ENCODE measurements at places on chromosomes 5 and 9.
A peak's percentile ranks its signal among the peaks of the same experiment; 100 is the strongest.

GRCh38 chr9:90799271-90799852, 2.3 kb upstream of the SYK start:
- DNase-seq: no peak

GRCh38 chr5:175542232-175542965, 64.0 kb downstream of the SFXN1 start:
- DNase-seq: peak; percentile 58

GRCh38 chr9:101604296-101604695, 9.5 kb upstream of the PPP3R2 start:
- no peak for DNase-seq

DNA sequence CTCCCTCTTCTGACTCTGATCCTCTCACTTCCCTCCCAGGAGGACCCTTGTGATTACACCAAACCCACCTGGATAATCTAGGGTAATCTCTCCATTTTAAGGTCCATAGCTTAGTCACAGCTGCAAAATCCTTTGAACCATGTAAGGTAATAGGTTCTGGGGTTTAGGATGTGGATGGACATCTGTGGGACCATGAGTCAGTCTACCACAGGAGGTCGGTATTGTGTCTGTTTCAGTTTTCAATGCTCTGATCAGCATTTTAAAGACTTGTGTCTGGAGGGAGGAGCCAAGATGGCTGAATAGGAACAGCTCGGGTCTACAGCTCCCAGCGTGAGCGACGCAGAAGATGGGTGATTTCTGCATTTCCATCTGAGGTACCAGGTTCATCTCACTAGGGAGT, 112.6 kb downstream of the CAVIN4 start:
- no peak for DNase-seq

- DNase-seq: peak; percentile 25
Observed at GRCh38 chr5:120464627-120465435, 731 bp downstream of the PRR16 start.

DNA sequence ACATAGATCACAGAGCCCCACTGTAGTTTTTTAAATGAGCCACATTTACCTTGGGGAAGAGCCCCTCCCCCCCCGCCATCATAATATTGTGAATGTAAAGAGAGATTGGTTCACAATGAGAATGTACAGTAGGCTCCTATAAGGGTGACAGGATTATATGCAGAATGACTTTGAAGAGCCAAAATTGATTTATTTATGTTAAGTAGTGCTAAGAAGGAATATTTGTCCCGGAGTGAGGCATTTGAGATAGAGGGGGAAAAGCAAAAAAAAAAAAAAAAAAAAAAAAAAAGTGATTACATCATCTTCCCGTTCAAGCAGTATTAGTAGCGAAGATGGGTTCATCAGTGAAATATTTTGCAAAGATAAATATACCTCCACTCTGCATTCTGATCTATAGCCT, 73.9 kb downstream of the PIK3R1 start:
- no peak for DNase-seq

- no peak for DNase-seq
Observed at GRCh38 chr9:115593587-115594091, 475.7 kb upstream of the TNC start.

GRCh38 chr5:147223948-147224791, 10.7 kb upstream of the STK32A start:
- DNase-seq: no peak

GRCh38 chr9:36991516-36992134, 42.4 kb downstream of the PAX5 start:
- DNase-seq: peak; percentile 68

DNA sequence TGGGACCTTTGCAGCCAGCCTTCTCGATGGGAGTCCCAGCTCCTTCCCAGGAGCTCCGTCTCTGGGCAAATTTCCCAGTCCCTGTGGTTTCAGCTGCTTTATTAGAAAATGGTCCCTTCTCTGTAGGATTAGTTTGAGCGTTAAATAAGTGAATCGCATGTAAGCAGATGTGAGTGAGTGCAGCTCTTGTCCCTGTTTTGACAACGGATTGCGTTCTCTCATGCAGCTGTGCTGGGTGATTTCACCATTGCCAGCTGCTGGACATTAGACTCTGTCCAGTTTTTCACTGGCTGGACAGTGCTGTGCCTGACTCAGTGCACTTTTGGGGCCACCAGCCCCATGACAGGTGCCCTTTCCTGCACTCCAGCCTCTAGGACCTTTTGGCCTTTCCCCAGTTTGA, 11.6 kb upstream of the CEL start:
- no peak for DNase-seq

- DNase-seq: no peak
Observed at GRCh38 chr5:125485771-125486170, 739.3 kb upstream of the ZNF608 start.

DNA sequence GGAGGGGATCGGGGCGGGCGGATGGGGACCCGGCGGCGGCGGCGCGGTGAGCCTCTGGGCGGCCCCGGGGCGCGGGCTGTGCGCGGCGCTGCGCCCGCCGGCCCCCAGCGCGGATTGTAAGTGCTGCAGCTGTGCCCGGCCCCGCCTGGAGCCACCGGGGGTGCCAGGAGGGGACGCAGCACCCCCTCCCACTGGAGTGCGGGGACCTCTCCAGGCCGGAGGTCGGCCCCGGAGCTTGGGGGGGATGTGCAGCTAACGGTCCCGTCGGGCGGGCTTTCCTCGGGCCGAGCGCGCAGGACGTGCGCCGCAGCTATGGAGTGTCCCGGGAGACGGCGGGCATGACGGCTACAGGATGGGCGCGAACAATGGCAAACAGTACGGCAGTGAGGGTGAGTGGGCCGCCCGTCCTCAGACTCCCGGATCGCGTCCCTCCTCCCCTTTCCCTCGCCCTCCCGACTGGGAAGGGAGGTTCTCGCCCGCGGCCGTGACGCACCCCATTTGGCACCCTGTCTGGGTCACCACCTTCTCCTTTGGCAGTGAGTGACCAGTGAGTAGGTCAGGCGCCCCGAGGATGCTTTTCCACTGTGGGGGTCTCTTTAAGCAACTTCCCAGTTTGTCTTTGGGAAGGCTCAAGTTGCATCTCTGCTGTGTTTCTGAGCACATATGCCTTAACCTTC, 483 bp downstream of the FBXL7 start:
- no peak for DNase-seq

DNA sequence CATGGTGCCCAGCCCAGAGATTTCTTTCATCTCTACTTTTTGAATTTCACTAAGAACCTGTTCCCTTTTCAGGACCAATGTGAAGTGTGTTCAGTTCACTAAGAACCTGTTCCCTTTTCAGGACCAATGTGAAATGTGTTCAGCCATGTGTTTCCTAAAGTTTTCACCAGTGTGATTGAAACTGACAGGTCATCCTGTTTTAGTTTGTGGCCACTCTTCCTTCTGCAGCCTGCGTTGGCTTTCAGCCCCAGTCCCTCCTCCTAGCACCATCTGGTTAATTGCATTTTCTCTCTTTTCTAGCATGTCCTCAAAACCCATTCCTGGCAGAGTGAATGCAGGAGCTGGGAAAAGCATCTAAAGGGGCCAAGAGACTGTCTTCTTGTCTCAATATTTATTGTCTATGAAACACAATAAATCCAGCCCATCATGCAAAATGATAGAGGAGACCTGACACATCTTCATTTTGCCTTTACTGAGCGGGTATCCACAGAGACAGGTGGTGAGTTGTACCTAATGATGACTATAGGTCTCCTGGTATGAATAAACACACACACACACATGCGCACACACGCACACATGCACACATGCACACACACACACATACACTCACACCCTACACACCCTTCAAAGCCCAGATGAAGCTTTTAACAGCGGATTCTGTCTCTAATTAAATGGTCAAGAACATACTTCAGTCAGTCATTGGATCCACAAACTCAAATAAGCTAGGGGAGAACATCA, 6.1 kb upstream of the PANK3 start:
- DNase-seq: no peak

- no peak for DNase-seq
Observed at GRCh38 chr9:75941066-75941465, 50.6 kb downstream of the PCSK5 start.

GRCh38 chr9:92360083-92360482, 34.3 kb downstream of the CENPP start:
- DNase-seq: no peak

- peak; percentile 65 for DNase-seq
Observed at GRCh38 chr5:142145106-142145900, 36.7 kb downstream of the NDFIP1 start.

- no peak for DNase-seq
Observed at GRCh38 chr5:84016085-84016484, 295.4 kb upstream of the HAPLN1 start.

GRCh38 chr5:132405646-132406045, 36.1 kb downstream of the SLC22A5 start:
- DNase-seq: no peak

DNA sequence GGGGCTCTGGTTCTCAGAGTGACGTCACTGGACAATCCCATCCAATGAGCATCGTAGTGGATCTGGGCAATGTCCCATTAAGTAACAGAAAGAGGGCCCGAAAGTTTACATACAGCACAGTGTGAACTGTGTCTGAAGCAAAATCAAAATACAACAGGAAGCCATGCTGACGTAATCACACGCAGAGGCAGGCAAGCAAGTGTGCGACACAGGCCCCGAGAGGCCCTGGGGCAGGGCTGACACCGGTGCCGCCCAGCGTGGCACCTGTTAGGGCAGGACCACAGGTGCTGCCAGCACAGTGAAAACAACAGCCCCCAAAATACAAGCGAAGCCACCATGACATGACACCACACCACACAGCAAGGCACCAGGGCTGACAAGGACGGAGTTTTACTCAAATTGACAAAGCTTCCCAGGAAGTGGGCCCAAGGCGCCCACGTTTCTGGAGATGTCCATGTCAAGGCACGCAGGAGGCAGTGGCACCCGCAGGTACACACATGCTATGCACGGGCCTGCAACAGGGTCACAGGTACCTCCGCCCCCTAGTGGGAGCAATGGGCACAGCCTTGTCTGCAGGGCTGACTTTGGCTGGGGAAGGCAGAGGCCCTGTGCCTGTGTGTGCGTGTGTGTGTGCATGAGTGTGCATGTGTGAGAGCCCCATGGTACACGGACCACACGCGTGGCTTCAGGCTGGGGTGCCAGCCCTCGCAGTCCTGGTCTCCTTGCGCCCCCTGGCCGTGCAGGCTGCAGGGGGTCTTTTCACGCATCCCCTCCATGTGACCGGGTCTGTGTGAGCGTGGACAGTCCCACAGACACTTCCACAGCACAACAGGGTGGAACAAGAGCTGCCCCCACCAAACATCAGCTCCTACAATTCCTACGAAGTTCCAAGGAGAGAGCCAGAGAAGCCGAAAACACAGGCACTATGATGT, 19.6 kb downstream of the QSOX2 start:
- peak; percentile 82 for DNase-seq

GRCh38 chr5:78387468-78388153, 27.2 kb downstream of the SCAMP1 start:
- no peak for DNase-seq

- no peak for DNase-seq
Observed at GRCh38 chr9:18023332-18023731, 444.5 kb downstream of the SH3GL2 start.

GRCh38 chr5:89686081-89686765, 723.3 kb downstream of the CETN3 start:
- no peak for DNase-seq

- no peak for DNase-seq
Observed at GRCh38 chr5:123810746-123811340, 298.9 kb downstream of the CSNK1G3 start.

DNA sequence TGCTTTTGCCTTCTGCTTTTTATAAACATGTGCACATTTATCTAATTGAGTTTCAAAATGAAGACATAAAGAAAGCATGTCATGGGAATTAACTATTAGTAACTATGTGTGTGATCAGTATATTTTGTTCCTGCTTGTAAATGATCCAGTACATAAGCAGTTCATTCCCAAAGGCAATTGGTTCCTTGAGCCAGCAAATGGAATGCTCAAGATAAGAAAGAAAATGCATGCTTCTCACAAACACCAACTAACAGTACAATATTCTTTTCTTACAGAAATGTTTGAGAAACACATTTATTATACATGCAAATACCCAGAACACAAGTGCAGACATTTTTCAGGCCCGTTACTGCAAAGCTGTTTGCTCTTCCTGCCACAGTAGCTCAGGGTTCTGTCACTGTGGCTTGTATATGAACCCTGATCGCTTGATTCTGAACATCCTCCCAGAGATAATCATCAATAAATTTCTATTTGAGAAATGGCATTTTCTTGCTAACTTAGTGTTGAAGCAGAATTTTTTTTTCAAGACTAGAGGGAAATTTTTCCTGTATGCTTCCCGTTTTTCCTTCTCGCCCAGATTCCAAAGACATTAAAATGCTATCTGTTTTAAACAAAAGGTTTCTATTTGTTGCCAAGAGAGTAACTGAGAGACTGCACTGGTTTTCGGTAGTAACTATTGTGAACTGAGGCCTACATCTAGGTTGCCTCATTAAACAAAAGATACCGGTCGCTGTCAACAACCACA, 1.9 kb downstream of the GNAQ start:
- DNase-seq: no peak

GRCh38 chr5:58261605-58262004, 198.3 kb downstream of the PLK2 start:
- no peak for DNase-seq

DNA sequence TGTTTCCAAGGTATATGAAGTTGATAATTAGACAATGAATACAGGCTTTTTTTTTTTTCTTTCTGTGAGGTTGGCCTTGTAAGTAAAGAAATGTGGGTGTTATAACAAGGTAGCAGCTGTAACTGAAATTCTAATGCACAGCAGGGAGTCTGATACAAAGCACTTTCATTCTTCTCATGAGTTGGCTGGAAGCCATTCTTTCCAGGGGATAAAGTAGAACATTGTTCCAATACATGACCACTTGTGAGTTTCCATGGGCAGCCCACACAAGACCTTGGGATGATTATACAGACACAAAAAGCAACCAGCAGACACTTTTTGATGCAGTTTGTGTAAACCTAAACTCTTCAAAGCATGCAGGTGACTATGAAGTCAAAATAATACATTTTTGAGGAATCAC, 1785.9 kb upstream of the WWC1 start:
- DNase-seq: no peak

GRCh38 chr9:121786998-121787422, 135.6 kb downstream of the DAB2IP start:
- DNase-seq: no peak

- DNase-seq: no peak
Observed at GRCh38 chr9:114094971-114095370, 4.1 kb downstream of the KIF12 start.

DNA sequence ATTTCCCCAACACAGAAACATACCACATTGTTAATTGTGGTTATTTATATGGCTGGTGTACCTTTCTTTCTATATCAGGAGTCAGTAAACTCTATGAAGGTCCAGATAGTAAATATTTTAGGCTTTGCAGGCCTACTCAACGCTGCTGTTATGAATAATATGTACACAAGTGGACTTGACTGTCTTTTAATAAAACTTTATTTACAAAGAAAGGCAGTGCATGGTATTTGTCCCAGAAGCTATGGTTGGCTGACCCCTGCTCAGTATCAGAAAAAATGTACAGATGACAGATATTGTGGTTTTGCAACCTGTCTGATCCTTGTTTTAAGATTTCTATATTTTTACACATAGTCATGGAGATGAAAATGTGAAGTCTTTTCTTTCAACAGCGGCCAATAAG, 5.7 kb downstream of the MTRR start:
- no peak for DNase-seq
